Panc1 (cell line): ENCODE measurements at places on chromosomes 5 and 9. TPM values are rescaled to one million over a fixed set of nuclear protein-coding genes. Genes with fewer than 3 reads are reported as not detected.

GABRA6 gene
- not detected for total RNA-seq

PCDHA4 gene
- 3.1 TPM for total RNA-seq

SPARC gene
- 228 TPM for total RNA-seq

NAA35 gene
- 21.3 TPM for total RNA-seq

SOX30 gene
- total RNA-seq: not detected

C5orf63 gene
- total RNA-seq: 9.8 TPM

PTPRD gene
- total RNA-seq: not detected
